Activated CD8-positive, alpha-beta memory T cell treated with anti-CD3 and anti-CD28 coated beads, Interleukin-2, amount 10 ng/mL, durations not matched to agents 7 days and 5 days (primary cell): ENCODE measurements at places on chromosomes 11 and 22. TPM values are rescaled to one million over a fixed set of nuclear protein-coding genes. Genes with fewer than 3 reads are reported as not detected.

Gene KRTAP5-11
- not detected for total RNA-seq

Gene OR2AG1
- not detected for total RNA-seq

GRCh38 chr22:28155808-28156207 lies 236.8 kb upstream of the PITPNB start:
- no peak for DNase-seq
- no peak overlapping the region for H3K27ac ChIP-seq
- H3K36me3 ChIP-seq: no peaks in the 10 kb centered on the region
- no peak overlapping the region for H3K4me3 ChIP-seq
- H3K27me3 ChIP-seq: peaks cover 9% of the 10 kb centered on the region

- H3K4me1 ChIP-seq: no peaks in the 10 kb centered on the region
- no peaks in the 10 kb centered on the region for H3K36me3 ChIP-seq
- no peak overlapping the region for H3K27ac ChIP-seq
Observed at GRCh38 chr22:22666307-22667091, 22.1 kb downstream of the GGTLC2 start.

DNA sequence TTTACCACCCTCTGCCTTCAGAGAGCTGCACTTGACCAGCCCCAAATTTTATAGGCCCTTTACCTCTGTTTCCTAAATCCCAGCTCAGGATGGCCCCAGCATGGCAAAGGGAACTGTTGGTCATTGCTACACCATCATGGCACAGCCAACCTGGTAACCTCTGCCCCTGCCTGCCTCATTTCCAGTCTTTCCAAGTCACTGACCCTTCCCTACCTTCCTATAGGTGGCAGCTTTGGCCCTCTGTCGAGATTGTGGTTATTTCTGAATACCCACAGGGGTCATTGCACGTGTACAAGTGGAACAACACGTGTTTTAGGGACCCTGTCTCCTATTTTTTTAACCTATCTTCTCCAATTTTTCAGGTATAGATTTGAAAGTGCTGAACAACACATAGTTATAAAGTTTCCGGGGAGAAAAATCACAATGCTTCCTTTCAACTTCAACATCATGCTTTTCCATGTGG lies 2.8 kb downstream of the GALNT18 start:
- H3K27ac ChIP-seq: no peak overlapping the region
- H3K36me3 ChIP-seq: no peaks in the 10 kb centered on the region
- no peak overlapping the region for H3K4me3 ChIP-seq
- peaks cover 3% of the 10 kb centered on the region for H3K4me1 ChIP-seq
- DNase-seq: no peak

- H3K4me3 ChIP-seq: no peak overlapping the region
- H3K27me3 ChIP-seq: peaks cover 48% of the 10 kb centered on the region
- H3K36me3 ChIP-seq: no peaks in the 10 kb centered on the region
- no peak for DNase-seq
- H3K4me1 ChIP-seq: no peaks in the 10 kb centered on the region
Observed at GRCh38 chr11:19374151-19374569, 133.4 kb upstream of the E2F8 start.

DNA sequence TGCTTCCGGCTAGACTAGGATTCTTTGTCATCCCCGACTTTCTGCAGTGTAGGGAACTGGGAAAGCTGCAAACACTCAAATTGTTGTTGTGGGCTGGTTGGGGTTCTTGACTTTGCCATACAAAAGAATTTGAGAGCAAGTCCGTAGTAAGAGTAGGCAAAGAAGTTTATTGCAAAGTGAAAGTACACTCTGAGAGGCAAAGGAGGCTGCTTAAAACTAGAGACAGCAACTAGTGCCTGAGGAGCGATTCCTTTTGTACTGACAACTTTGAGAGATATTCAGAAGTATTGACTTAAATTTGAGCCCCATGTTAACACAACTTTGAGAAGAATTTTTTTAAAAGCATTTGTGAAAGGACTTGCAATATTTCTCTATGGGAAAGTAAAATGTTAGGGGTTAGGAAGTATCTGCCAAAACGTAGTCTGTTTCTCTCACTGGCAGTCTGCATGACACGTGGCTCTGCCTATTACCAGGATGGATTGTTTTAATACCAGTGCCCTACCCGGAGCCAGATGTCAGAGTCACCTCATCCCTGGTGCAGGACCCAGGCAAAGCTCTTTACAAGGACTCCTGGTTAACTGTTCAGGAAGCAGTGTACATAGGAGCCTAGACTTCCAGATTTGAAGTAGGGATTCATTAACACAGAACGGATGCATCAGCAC lies 85.0 kb upstream of the CLPB start:
- peak overlapping the region; percentile 67 for H3K4me3 ChIP-seq
- peaks cover 4% of the 10 kb centered on the region for H3K27me3 ChIP-seq
- H3K27ac ChIP-seq: peak overlapping the region; percentile 93
- peak; percentile 56 for DNase-seq
- no peaks in the 10 kb centered on the region for H3K36me3 ChIP-seq
- peaks cover 24% of the 10 kb centered on the region for H3K4me1 ChIP-seq

GRCh38 chr11:45045683-45046471 lies 95.2 kb upstream of the TP53I11 start:
- no peaks in the 10 kb centered on the region for H3K27me3 ChIP-seq
- DNase-seq: no peak
- no peak overlapping the region for H3K27ac ChIP-seq
- no peaks in the 10 kb centered on the region for H3K36me3 ChIP-seq
- H3K4me1 ChIP-seq: peaks cover 4% of the 10 kb centered on the region
- no peak overlapping the region for H3K4me3 ChIP-seq

DNA sequence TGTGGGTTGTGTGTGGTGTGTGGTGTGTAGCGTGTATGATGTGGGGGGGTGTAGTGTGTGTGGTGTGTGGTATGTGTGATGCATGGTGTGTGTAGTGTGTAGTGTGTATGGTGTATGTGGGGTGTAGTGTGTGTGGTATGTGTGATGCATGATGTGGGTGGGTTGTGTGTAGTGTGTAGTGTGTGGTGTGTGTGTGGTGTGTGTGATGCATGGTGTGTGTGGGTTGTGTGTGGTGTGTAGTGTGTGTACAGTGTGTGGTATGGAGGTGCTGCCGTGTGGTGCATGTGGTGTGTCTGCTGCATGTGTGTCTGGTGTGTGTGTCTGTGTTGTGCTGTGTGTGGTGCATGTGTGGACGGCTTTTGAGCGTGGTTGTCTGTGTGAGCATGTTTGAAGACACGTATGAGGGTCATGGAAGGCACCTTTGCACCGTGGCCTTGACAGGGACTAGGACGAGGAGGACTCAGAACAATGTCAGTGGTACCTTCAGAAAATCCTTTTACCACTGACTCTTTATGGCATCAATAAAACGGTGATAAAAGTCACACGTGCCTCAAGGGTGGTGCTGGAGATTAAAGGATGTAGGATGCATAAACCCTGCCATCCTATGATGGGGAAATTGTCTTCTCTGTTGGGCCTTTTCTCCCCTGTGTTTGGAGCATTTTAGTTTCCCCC lies 328.7 kb upstream of the B3GAT1 start:
- H3K4me3 ChIP-seq: no peak overlapping the region
- no peak overlapping the region for H3K27ac ChIP-seq
- H3K36me3 ChIP-seq: no peaks in the 10 kb centered on the region
- H3K4me1 ChIP-seq: peaks cover 11% of the 10 kb centered on the region

DNA sequence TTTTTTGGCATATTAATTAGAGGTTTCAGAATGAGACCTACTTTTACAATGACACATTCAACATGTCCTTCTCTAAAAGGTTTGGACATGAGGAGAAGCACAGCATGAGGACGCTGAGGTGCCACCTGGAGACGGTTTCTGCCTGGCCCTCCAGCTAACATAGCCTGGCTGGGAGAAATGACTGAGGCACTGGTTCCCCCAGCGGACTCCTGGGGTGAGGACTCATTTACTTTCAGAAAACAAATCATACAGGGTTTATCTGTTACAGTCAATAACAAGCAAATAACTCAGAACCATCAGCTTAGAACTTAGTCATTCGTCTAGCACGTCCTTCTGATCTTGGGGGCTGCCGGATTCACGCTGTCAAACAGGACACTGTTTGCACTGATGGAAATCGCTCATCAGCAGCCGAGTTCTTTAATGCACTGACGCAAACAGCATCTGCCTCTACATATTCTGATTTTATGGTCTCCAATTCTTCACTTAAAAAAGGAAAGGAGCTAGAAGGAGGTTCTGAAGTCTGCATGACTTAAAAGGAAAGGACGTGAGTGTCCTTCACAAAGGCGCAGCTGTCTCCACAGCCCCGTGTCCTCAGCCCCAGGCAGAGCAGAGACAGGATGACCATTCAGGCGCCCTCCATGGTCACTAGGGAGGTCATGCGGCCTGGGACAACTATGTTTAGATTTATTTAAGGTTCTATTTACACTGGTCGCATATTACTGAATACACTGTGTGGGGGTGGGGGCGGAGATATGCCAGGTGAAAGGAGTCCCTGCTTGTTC lies 44.2 kb downstream of the CERK start:
- no peak overlapping the region for H3K4me3 ChIP-seq
- no peak overlapping the region for H3K27ac ChIP-seq
- H3K27me3 ChIP-seq: no peaks in the 10 kb centered on the region
- no peaks in the 10 kb centered on the region for H3K4me1 ChIP-seq
